Muscle of leg (tissue), 16 donors: ENCODE measurements at places on chromosomes 12 and 14.

DNA sequence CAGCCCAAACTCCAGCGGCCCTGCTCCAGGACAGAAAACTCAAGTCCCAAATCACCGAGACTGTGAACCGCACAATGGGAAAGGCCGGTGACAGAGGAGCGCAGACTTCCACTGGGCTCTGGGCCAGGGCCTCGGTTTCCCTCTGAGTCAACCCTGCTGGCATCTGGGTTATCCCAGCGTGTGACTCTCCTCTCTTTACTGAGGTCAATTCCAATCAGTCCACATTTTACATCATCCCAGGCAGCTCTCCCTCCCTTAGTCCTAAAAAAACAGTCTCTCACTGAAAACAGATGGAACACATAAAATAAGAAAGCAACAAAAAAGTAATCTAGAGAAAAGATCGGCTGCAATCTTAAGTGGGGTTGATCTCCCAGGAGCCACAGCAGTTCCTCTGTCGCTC lies 36.9 kb downstream of the ITPK1 start:
- peak; percentile 60 for DNase-seq

- peak; percentile 57 for DNase-seq
These were observed 110.1 kb upstream of the TMEM132D start for GRCh38 chr12:130013771-130014484.

DNA sequence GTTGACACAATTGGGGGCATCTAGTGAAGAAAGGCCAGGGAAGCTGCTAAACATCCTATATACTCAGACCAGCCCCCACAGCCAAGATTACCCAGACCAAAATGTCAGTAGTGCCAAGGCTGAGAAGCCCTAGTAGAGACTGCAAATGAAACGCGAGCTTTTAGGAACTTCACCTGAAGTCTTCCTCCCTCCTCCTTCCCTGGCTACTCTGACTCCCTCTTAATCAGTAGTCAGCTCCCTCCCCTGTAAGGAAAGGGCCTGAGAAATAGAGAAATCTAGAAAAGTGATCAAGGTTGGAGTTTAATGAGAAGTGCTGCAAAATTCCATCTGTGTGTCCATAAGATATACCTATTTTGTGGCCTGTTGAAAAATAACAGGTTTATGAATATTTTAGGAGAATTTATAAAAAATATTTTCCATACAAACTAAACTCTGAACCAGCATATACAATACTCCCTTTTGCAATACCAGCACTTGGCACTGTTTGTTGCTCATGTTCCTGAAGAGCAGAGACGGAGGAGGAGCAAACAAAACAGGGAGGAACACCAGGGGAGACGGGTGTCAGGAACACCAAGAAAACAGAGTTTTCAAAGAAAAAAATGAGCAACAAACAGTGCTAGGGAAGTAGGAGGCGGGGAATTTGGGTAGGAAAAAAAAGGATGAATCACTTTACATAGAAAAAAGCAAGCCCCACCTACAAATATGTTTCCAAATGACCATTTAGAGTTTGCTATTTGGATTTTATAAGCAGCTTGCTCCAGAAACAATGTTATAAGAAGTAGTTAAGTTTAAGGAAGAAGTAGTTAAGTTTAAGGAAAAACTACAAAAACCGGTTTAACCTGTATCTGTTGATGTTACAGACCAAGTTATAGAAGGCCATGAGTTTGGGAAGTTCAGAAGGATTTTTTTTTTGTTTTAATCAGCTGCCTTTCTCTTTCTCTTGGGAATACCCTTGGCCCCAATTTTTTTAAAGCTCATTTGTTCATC lies 282.1 kb upstream of the GRIP1 start:
- peak; percentile 7 for DNase-seq

GRCh38 chr12:104586351-104586919 lies 129.7 kb downstream of the CHST11 start:
- peak; percentile 25 for DNase-seq

DNA sequence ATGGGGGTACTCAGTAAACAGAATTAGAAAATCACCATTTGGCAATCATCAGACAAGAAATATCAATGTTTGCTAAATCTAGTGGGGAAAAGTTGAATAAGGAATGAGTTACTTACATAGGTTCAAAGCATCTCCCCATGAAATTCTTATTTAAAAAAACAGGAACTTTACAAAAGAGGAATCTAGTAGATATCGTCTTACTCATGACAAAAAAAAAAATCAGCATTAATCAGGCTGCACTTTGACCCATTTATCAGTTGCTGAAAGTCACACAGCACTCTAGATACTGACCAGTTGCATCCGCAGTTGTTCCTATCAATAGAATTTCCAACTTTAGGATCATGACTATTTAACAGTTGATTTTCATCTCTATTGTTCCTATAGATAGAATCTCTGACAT lies 5.8 kb upstream of the DICER1 start:
- DNase-seq, result no peak

- DNase-seq, result no peak
These were observed 142.5 kb upstream of the SSTR1 start for GRCh38 chr14:38065106-38065762.

GRCh38 chr12:84738481-84738972 lies 174.1 kb downstream of the SLC6A15 start:
- peak; percentile 29 for DNase-seq

GRCh38 chr12:96513681-96514080 lies 24.3 kb downstream of the CFAP54 start:
- DNase-seq, result no peak

DNA sequence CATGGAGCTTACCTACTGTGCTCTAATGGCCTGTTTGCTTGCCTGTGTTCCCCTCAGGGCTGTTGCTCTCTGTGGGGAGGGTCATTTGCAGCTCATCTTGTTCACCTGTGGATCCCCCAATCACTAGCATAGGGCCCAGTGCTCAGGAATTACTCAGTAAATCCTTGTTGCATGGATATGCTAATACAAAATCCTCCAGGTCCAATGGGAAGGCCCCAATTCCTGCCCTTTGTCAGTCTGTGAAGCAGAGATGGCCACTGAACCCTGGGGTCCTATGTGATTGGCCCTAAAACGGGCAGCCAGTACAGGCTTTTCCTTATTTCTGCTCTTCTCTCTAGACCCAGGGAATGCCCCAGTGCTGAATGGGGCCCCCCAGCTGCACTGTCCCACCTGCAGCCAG lies 44.1 kb downstream of the FOS start:
- DNase-seq, result no peak

- no peak for DNase-seq
These were observed 6.0 kb downstream of the FBXW8 start for GRCh38 chr12:116916714-116917114.
